Stimulated activated naive CD4-positive, alpha-beta T cell treated with Interleukin-2 at 50 U/mL for 16 hours (primary cell): ENCODE measurements at places on chromosomes 7 and 10.

- no peak for DNase-seq
Measured at GRCh38 chr10:49645871-49646870, 32.3 kb downstream of the CHAT start.

- DNase-seq: no peak
Measured at GRCh38 chr7:100169147-100169850, 882 bp upstream of the GAL3ST4 start.

DNA sequence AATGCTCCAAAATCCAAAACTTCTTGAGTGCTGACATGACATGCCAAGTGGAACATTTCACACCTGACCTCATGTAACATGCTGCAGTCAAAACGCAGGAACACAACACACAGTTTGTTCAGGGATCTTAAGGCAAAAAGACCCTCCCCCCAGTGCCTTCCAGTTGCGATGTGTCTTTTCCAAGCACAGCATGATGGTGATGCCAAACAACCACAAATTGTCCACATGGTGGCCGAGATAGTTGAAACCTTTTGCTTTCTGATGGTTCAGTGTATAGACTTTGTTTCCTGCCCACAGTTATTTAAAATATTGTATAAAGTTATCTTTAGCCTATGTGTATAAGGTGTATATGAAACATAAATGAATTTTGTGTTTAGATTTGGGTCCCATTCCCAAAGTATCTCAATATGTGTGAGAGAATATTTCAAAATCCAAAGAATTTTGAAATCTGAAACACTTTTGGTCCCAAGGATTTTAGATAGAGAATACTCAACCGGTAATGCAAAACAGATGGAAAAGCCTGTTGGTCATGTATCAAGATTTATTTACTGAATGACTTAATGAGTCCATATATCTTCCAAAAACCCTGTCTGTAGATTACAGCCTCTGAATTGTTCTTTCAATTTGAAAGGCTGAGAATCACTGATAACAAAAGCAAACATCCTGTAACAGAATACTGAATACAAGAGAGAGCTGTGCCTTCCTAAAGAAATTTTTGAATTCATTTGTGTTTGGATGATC, 93.4 kb upstream of the OIT3 start:
- no peak for DNase-seq

DNA sequence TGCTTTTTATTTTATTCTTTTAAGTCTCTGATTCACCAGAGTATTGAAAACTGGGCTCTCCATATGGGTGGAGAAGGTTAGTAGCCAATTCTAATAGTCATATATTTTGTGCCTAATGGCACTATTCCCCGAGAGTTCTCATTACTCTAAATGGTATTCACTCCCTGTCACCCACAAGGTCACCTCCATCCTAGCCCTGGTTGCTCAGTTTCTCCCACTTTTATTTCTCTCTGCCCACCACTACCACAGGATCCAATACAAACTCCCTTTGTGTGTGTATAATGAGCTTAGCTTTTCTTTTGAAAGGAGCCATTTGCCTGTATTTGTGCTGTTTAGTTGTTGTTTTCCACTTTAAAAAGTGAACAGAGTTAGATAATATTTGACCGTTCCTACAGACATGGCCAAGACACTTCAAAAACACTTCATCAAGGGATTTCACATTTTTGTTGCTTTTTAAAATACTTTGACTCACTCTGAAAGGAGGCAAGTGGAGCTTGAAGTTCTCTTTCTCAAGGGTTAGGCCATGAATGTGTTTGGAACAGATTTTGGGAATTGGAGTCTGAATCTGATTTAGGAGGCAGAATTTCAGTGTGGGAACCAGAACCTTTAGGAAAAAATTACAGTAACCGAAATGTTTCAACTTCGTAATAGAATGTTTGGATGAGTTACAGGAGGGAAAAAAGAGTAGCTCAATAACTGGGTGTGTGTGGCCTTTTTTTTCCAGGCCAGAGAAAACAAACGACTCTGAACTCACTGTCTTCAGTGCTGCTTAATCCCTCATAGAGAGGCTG, 321.3 kb downstream of the BICC1 start:
- no peak for DNase-seq

- no peak for DNase-seq
Measured at GRCh38 chr7:6376820-6377219, 70.9 kb downstream of the DAGLB start.

- no peak for DNase-seq
Measured at GRCh38 chr7:143987513-143987912, 12.6 kb upstream of the OR6B1 start.

DNA sequence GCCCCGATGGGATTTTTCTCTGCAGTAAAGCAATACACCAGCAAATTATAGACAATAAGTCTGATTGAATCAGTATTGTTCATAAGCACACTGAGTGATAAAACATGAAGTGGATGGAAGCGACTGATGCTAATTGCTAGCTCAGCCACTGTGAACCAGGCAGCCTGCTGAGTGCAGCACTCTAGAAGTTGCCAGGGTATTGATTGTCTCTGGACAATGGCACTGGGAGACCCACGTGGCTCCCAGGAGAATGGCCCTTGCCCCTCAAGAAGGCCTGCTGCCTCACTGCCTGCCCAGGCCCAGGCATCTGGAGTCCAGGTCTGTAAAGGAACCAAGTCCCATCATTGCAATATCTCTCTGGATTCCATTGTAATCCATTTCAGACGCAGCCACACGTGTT, 80.4 kb upstream of the TCERG1L start:
- no peak for DNase-seq

DNA sequence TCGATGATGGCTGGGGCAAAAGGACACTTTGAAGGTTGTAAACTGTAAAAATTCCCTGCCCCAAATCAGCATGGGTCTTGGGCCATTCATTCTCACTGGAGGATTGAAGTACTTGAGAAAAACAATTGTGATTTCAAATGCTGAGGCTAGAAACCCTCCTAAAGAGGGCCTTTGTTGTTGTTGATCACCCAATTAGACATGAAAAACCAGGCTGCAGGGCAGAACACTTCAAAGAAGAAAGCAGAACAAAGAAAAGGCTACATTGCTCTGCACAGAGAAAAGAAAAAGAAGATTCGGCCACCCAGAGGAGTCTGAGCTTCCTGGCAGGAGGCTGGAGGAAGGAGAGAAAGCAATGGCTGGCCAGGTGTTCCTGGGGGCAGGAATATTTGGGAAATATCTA, 143.1 kb downstream of the NPY start:
- DNase-seq: no peak

DNA sequence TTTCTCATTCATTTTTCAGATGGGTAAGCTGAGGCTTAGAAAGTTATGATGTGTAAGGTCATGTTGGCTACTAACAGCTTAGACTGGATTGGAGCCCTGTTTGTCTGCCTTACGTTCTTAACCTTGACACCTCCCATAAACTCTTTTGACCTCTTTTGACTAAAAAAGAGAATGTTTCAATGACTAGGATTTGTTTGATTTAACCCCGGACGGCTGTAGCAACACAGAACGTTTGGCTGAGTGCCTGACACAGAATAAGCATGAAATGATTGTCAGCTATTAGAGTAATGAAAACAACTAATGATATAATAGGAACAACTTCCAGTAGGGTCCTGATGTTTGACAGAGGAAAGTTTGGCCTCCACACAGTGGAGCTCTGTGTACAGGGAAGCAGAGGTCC, 83.3 kb upstream of the PDZD8 start:
- DNase-seq: no peak

DNA sequence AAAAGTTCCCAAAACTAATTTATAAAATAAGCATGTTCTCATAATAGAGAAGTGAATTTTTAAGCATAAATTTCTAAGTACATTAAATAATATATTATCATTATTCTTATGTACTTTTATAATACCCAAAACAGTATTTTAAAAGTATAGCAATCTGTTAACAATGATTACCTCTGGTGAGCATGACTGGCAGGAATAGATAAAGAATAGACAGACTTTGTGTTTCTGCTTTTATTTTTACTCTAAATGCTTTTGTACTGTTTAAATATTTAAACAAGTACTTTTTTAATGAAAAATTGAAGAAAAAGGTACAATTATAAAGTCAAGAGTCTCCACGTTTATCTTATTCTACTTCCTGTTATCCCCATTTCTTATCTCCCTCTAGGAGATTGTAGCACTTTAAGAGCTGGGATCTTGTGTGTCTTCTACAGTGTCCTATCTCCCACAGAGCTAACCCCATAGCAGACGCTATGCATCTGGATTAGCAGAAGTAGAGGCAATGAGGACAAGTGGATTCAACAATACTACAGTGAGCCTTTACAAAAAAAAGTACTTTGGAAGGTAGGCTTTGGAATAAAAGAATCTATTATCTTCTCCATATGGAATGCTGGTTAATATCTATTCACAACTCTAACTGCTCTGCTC, 42.9 kb downstream of the IDE start:
- no peak for DNase-seq

DNA sequence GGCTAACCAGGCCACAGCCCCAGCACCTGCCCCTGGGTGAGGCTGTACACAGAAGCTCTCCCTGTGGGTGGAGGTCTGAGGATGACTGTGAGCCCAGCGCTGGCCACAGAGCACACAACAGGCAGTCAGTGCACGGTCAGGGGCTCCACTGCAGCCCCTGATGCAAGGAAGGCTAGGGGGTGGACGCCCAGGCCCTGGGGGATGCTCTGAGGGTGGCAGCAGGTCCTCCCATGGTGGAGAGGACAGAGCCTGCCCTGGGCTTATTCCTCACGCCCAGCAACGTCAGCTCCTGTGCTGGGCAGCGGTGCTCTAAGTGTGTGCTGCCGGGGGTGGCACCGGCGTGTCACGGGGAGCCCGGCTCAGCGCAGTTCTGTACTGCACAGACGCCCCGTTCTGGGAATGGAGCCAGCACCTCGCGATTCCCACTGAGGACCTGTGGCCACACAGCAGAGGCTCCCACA, 223.2 kb downstream of the MAD1L1 start:
- DNase-seq: no peak

- DNase-seq: no peak
Measured at GRCh38 chr7:120981888-120982615, 6.5 kb upstream of the CPED1 start.

DNA sequence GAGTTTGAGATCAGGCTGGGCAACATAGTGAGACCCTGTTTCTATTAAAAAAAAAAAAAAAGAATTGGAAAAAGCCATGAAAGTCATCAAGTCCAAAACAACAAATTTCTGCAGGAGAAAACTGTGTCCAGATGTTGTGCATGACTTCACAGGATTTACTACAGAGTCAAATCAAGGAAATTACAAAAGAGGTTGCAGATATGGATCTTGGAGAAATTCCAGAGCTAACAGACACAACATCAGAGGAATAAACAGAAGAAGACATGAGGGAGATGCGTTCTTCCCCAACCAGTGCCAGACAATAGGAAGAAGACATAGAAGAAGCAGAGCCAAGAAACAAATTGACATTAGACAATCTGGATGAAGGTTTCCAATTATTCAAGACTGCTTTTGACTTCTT, 24.3 kb upstream of the KCNIP2 start:
- no peak for DNase-seq

- DNase-seq: no peak
Measured at GRCh38 chr7:25035274-25035673, 55.3 kb upstream of the OSBPL3 start.

DNA sequence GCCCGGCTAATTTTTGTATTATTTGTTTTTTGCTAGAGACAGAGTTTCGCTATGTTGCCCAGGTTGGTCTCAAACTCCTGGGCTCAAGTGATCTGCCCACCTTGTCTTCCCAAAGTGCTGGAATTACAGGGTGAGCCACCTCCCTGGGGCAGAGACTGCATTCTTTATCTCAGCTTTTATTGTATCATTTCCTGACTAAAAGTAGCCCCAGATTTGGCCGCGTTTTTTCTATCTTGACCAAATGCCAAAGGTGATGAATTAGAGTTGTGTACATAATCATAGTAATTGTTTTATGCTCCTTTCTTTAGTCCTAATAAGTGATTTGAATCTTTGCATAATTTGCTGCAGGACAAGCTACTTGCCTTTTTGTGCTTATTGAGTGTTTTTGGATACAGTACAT, 3.1 kb upstream of the SMNDC1 start:
- DNase-seq: no peak

- DNase-seq: no peak
Measured at GRCh38 chr7:107471292-107472070, 1.6 kb downstream of the GPR22 start.

DNA sequence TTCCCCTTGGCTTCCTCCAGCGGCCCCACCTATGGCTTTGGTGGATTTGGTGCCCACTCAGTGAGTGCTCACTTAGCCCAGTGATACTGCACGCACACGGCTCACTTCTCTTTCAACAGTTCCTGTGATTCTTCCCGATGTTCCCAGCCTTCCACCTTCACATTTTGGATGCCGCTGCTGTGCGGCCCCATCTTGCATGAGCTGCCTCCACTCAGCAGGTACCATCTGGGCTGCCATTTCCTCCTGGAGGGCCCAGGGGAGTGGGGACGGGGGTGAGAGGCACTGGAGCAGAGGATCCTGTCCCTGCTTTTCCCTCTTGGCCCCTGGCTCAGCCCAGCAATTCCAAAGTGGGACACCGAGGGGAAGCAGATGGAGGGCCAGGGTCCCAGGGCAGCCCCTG, 323.3 kb upstream of the ZNF32 start:
- DNase-seq: no peak

DNA sequence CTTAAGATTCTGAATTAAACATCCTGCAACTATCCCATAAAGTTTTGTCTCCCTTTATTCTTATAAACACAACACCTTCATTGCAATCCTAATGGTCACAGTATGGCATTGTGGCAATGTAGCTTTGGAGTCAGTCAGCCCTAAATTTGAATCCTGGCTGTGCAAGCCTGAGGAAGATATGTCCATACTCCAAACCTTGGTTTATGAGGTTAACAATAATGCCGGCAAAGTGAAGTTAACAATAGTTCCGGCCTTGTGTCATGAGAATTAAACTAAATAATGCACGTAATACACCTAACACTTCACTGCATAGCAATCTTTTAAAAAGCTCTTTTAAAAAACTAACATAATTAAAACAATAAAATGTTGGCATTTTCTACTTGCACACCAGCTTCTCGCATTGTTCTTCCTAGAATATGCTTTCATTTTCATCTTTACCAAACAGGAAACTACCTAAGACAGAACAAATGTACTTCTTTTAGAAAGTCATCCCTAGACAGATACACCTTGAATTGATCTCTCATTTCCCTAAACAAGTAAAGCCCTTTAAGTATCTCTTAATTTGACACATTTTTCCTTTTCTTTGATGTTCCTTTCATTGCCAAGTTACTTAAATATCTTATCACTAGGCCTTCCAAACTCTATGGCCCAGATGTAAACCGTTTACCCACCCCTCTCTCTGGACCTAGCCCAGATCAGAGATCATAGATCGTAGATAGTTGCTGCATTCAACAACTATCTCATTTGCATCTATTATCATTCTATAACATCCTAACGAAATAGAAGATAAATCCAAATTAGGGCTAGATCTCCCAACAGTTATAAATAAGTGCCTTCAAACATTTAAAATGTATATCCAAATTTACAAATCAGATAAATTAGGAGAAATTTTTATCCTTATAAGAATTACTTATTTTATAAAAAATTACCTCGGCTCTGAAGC, 66.7 kb downstream of the CREB3L2 start:
- DNase-seq: no peak
